C1 segment of cervical spinal cord (tissue), 14 donors: ENCODE measurements at places on chromosomes 3 and 15.

GRCh38 chr15:70306081-70306480, 208.4 kb upstream of the TLE3 start:
- no peak for DNase-seq

GRCh38 chr3:182523836-182524235, 269.5 kb upstream of the ATP11B start:
- no peak for DNase-seq

DNA sequence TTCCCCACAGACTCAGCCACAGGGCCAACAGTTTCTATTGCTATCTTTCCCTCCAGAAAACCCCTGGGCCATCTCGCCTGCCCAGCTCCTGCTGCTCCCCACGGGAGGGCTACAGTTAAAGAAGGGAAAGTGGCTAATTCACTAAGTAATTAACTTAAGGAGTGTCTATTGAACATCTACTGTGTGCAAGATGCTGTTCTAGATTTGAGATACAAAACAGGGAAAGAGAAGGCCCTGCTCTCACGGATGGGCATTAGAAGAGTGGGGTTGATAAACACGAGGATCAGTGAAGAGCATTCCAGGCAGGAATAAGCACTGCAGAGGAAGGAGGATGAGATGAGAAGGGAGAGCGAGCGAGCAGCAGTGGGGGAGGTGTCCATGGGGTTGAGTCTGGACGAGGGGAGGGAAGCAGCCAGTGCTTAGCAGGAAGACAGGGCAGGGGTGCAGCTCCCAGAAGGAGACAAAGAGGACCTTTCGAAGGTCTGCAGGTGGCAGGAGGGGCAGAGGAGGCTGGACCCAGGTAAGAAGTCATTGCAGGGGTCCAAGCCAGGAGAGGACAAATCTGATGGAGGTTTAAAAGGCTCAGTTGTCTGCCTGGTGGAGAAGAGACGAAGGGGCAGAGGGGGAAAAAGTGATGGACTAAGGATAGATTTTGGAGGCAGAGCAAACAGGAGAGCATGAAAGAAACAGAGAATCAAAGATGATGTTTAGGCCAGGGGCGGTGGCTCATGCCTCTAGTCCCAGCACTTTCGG, 64.7 kb downstream of the KLF15 start:
- no peak for DNase-seq

GRCh38 chr3:49841806-49842205, 14.6 kb downstream of the TRAIP start:
- DNase-seq, result no peak

DNA sequence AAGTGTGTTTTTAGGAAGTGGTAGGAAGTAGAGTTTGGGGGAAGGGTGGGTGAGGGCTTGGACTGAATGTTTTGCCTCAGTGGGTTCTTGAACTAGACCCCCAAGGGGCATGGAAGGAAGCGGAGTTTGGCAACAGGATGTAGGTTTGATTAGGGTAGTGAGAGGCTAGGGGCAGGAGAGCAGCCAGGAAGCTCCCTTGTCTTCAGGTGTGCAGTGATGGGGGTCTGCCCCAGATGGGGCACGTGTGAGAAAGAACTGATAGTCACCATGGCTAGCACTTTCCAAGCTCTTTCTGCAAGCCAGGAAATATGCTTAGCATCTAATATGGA, 4.7 kb downstream of the ZSCAN2 start:
- DNase-seq, result no peak

DNA sequence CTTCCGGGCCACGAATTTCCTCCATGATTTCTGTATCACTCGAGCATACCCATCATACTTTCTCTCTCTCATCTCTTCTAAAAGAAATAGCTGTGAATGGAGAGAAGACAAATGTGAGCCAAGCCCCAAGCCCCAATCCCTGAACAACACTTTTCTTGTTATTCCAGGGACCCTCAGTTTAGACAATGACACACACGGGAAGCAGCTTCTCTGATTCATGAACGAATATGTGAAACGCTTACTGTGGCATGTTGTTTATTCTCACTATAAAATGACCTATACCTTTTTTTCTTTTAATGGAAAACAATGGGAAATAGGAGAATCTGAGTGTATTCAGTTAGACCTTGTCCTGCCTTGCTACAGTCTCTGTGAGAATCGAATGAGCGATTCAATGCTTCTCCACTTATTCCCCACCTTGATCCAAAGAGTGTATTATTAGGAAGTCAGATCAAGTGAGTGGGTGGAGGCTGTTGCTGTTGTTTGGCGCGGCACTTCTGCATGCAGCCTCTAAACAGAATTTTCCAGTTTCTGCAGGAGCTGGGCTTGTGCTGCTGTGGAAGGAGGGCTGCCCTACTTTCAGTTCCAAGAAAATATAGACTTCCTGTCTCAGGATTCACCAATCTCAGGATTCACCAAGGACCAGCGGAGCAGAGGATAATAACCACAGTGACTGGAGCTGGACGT, 32.4 kb upstream of the LDHAL6B start:
- no peak for DNase-seq

DNA sequence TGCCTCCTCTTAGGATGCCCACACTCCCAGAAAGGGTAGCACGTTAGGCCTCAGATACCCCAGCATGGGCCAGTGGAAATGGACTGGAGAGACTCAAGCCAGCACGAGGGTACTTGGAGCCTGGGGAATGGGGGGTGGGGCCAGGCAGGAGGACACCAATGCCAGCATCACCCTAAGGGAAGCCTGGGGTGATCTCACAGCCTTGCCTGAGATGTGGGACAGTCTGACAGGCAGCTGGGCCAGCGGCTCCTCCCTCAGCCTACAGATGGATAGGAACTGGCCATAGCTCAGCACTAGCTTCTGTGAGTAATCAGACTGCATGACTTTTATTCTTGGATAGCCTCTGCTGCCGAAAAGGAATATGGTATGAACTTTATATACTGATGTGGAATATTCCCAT, 59.6 kb upstream of the MRPS22 start:
- DNase-seq, result no peak
